ENCODE measurements at places on chromosomes 5 and 9. TPM values are rescaled to one million over a fixed set of nuclear protein-coding genes. Genes with fewer than 3 reads are reported as not detected.

The CBY3 gene
- not detected for total RNA-seq

The CKMT2 gene
- not detected for total RNA-seq

The PDZD2 gene
- 8.3 TPM for total RNA-seq

The TAF11L10 gene
- total RNA-seq = not detected

The ITGA1 gene
- 3.4 TPM for total RNA-seq

The SLC6A3 gene
- total RNA-seq = not detected

The ENHO gene
- total RNA-seq = 0.48 TPM

The CDH9 gene
- not detected for total RNA-seq
